ENCODE measurements at places on chromosomes 3 and 15.

DNA sequence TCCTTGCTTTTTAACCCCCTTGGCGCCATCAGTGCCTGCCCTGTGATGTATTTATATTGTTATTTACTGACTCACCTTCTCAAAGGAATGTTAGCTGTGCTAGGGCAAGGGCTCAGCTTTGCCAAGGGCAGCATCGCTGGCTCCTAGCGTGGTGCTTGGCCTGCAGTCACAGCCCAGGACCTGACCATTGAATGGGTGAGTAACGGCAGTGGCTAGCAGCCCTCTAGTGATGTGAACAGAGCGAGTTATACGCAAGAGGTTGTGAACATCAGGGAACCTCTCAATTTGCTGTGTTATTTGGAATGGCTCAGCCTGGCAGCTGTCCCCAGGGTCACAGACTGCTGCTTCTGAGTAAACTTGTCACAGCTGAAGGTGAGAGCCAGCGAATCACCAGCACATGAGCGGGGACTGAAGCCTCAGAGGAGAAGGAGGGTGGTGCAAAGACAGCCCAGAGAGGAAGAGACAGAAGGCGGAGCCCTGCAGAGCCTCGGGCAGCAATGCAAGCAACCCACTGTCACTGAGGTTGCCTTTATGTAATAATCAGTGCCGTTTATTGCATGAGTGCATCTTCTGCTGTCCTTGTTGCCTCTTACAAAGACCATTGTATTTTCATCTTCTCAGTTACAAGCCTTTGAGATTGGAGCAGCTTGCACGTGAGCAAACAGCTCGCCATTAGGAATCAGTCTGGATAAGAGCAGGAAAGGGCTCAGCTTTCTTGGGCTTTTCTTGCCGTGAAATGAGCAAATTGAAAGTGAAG, 158.3 kb downstream of the SLCO3A1 start:
- DNase-seq, result no peak

DNA sequence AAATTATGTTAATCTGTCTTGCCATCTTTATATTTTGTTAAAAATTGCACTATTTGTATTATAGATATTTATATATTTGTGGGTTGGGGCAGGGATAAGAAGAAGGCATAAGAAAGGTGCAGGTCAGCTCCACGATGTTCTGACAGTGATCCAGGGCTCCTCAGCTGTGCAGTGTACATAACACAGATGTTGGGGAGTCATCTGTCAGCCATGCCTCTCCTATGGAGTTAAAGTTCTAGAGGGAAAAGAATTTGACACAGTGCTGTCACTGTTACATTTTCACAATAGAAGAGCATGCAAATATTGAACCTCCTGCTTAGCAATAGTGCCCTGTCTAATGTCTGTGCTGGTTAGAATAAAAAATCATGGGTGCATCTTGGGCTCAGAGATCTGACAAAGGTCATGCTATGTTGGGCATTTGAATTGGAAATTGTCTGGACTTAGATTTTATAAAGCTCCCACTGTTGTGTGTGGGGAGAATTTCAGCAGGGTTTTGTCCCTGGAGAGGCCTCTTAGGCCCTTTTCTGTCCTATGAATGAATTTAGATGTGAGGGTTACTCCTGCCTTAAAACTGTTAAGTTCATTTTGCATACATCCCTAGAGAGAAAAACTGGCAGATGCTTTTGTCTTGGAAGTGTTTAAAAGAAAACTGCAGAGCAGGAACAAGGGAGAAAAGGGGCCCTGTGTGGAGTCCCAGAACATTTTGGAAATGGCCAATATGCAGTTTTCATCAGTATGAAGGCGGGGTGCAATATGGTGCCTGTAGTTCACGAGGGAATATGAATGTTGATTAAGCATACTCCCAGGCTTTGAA, 20.4 kb downstream of the CDIN1 start:
- no peak for DNase-seq

GRCh38 chr15:68372291-68372811, 59.6 kb downstream of the ITGA11 start:
- DNase-seq, result no peak

DNA sequence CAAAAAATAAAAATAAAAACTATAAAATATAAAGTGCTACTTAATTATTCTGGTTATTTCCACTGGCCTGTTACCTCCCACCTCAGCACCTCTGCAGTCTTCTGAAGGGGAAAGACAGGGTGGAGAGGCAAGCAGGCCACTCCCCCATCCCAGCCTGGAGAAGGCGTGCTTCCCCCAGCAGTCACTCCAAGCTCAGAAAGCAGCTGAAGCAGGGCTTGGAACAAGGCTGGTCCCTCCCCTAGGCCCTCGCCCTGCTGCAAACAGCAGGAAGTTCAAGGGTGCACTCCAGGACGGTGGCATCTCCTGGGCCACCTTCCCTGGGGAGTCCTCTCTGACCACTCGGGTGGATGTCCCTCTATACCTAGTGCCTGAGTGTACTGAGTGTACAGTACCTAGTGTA, 21.4 kb downstream of the CACNA2D2 start:
- DNase-seq, result no peak

DNA sequence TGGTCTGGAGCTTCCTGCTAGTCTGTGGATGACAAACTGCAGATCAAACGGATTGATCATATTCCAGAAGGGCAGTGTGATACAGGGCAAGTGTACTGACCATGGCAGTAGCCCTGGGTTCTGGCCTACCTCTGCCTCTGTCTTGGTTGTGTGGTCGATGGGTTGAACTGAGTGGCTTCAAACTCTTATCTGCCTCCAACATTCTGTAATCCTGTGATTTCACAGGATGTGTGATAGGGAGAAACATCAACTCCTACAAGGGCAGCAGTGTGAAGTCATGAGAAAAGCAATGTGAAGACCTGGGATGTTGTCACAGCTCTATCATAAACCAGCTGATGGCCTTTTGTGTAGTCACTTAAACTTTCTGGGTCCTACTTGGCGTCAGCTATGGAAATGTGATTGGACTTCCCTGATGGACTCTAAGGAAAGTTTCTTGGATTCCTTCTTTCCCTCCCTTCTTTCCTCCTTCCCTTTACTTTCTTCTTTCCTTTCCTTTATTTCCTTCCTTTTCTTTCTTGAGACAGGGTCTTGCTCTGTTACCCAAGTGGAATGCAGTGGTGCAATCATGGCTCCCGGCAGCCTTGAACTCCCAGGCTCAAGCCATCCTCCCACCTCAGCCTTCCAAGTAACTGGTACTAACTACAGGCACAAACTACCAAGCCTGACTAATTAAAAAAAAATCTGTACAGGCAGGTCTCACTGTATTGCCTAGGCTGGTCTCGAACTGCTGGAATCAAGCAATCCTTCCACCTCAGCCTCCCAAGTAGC, 114.8 kb downstream of the BBX start:
- DNase-seq, result no peak

- DNase-seq, result no peak
Observed at GRCh38 chr3:94019659-94020058, 8.7 kb downstream of the STX19 start.

GRCh38 chr3:48086705-48087104, 70.5 kb upstream of the MAP4 start:
- DNase-seq, result no peak

- no peak for DNase-seq
Observed at GRCh38 chr15:91338766-91339165, 238.7 kb downstream of the SV2B start.

- DNase-seq, result no peak
Observed at GRCh38 chr3:186060222-186060621, 48.7 kb downstream of the ETV5 start.

DNA sequence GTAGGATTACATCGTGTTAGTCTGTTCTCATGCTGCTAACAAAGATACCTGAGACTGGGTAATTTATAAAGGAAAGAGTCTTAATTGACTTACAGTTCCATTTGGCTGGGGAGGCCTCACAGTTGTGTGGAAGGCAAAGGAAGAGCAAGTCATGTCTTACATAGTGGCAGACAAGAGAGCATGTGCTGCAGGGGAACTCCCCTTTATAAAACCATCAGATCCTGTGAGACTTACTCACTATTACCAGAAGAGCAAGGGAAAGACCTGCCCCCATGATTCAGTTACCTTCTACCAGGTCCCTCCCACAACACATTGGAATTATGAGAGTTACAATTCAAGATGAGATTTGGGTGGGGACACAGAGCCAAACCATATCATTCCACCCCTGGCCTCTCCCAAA, 3.4 kb downstream of the SLC25A26 start:
- no peak for DNase-seq

DNA sequence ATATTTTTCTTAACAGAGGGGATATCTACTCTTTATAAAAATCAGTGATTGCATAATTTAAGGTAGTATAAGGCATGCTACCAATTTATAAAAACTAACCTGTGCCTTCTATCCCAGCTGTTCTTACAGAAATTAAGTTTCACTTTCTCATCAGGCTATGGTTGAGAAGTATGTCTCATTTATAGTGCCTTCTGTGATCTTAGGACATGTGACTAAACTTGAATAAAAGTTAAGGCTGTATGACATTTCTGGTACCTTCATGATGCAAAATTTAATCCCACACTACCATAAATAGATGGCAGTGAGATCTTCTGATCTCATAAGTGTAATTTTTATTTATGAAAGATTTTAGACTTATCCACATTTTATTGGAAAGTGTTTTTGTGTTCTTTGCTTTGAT, 12.6 kb downstream of the TIPARP start:
- DNase-seq, result no peak

DNA sequence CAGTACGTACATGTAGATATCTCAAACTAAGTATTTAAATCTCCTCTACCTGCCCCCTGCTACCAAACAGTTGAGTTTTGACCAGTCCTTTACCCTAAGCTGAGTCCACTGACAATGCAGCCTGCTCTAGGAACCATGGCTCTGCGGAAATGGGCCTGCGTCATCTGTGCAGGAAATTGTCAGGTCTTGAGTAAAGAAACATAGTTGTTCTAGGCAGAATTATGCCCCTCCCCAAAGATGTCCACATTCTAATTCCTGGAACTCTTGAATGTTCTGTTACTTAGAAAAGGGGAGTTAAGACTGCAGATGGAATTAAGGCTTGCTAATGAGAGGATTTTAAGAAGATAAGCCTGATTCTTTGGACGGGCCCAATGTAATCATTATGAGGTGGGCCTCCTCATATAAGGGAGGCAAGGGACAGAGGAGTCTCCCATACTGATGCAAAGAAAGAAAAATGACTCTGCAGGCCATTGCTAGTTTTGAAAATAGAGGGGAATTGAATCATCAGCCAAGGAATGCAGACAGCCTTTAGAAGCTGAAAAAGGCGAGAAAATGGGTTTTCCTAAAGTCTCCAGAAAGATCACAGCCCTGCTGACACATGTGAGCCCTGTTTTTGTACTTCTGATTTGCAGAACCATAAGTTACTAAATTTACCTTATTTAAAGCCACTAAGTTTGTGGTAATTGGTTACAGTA, 5.5 kb upstream of the VGLL3 start:
- no peak for DNase-seq

GRCh38 chr3:149101641-149102040, 15.3 kb upstream of the HLTF start:
- no peak for DNase-seq

GRCh38 chr15:35170207-35170606, 85.1 kb upstream of the NANOGP8 start:
- DNase-seq, result peak; percentile 60

DNA sequence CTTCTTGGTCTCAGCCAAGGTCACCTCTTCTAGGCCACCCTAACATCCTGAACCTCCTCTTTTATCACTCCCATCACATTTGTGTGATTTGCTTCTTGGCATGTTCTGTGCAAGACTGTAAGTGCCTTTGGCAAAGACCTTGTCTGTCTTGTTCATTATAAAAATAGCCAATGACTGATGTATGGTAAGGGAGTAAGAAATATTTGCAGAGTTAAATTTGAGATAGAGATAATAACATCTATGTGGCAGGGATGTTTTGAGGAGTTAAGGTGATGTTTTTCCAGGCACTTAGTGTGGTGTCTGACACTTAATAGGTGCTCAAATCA, 202.3 kb downstream of the CADPS start:
- no peak for DNase-seq

DNA sequence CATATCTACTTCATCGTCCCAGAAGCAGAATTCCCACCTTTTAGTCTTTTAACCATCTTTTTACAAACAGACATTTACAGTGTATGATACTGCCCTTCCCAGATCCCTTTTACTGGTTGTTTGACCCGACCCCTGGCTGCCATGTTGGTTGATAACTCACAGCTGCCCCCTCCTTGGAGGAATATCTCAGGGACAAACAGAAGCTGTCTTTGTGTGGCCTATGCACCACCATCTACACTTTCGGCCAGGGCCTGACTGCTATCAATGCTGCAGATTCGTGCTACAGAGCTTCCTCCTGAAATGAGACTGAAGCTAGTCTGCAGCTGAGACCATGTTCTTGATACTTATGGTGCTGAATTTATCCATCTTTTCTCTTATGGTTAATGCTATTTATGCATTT, 6.6 kb upstream of the POLQ start:
- no peak for DNase-seq

GRCh38 chr3:35727179-35727578, 87.9 kb downstream of the ARPP21 start:
- DNase-seq, result no peak

- DNase-seq, result no peak
Observed at GRCh38 chr15:74062236-74062635, 20.1 kb downstream of the GOLGA6A start.

DNA sequence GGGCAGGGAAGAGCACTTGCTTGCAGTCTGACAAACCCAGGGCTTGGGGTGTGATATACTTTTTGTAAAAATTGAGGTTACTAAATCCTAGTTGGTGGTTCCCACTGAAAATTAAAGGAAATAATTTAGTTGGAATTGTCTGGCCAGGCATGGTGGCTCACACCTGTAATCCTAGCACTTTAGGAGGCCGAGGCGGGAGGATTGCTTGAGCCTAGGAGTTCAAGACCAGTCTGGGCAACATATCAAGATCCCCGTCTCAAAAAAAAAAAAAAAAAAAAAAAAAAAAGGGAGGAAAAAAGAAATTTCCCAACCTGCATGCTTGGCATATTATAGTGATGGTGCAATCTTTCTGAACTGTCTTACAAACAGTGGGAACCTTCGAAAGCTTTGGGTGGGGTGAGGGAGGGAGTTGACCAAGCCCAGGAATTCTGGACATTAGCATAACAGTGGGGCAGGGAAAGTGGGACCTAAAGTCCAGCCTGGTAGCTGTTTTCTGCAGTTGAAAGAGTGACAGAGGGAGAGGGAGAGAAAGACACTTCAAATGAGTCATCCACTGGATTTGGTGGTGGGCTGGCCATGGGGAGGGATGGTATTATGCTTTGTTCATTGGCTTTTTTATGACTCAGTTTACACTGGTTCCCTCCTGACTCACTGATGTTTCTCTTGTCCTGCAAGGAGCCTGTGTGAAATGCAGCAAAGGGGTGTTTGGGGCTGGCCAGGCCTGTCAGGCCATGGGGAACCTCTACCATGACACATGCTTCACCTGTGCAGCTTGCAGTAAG, 41.1 kb downstream of the LIMD1 start:
- DNase-seq, result no peak

GRCh38 chr3:194130807-194131589, 5.0 kb upstream of the HES1 start:
- no peak for DNase-seq
